ENCODE measurements at places on chromosomes 7 and 10.

- no peak for DNase-seq
These were observed 2.5 kb downstream of the ARHGAP12 start for GRCh38 chr10:31926160-31926559.

GRCh38 chr10:130739016-130739756 is 572.3 kb downstream of the TCERG1L start:
- DNase-seq, result no peak

GRCh38 chr10:23399701-23400144 is 39.2 kb upstream of the OTUD1 start:
- DNase-seq, result no peak

GRCh38 chr10:130877126-130877525 is 434.4 kb downstream of the TCERG1L start:
- DNase-seq, result no peak

DNA sequence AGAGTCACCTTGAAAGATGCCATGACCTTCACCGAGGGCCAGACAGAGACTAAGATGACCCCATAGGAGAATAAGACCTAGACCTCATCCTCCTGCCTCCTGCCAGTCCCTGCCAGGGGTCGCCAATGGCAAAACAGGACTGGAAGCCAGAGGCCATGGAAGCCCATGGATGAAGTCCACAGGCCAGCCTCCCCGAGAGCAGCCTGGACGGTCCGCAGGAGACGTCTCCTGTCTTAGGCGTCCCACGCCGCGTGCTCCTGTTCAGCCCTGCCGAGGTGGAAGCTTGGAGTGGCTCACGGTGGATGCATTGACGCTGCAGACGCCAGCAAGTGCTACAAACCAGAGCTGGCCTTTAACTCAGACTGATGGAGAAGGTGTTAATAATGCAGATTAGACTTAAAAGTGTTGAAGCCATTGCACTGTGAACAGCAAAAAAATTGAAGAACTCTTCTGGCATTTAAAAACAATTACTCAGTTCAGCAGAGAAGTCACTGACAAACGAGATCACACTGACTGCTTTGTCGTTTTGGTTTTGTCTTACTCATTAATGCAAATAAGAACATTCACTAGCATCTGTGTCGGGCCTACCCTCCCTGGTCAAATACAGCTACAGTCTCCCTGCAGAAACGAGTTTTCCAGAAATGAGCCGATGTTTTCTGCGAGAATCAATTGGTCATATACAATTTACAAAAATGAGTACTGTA is 38.1 kb upstream of the FAM20C start:
- no peak for DNase-seq

- DNase-seq, result no peak
These were observed 171.2 kb downstream of the ARHGAP21 start for GRCh38 chr10:24552346-24553016.

- no peak for DNase-seq
These were observed 134.3 kb upstream of the MDFIC start for GRCh38 chr7:114787556-114787955.

- no peak for DNase-seq
These were observed 18.6 kb upstream of the ADRB1 start for GRCh38 chr10:114024876-114025610.

- DNase-seq, result no peak
These were observed 780.6 kb downstream of the INHBA start for GRCh38 chr7:40922316-40922670.

DNA sequence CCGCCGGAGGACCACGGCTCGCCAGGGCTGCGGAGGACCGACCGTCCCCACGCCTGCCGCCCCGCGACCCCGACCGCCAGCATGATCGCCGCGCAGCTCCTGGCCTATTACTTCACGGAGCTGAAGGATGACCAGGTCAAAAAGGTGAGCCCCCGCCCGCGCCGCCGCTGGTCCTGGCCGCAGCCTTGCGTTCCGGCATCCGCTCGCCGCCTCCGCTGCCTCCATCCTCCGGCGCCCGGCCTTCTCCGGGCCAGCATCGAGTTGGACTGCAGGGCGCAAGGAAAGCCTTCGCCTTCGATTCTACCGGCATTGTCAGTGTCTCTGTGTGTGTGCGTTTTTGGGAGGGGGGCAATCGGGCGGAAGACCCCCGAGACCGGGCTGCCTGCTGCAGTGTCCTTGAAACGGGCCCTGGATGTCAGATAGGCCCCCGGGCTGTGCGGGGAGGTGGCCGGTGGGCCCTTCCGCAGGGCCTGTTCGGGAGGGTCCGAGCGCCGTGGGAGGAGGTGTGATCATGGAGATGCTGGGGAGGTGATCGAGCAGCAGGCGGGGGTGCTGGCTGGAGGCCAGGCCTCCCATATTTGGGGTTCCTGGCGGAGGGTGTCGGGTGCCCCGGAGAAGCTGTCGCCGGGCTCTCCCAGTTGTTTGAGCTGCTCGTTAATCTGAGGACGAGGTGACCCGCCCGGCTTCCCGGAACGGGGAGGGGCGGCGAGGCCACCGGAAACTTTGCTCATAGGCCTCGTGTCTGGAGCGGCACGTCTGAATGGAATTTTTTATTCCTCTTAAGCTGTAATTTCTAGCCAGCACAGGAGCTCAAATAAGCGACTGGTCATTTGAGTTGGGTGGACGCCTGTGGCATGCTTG is 40.8 kb downstream of the HK1 start:
- DNase-seq, result no peak

DNA sequence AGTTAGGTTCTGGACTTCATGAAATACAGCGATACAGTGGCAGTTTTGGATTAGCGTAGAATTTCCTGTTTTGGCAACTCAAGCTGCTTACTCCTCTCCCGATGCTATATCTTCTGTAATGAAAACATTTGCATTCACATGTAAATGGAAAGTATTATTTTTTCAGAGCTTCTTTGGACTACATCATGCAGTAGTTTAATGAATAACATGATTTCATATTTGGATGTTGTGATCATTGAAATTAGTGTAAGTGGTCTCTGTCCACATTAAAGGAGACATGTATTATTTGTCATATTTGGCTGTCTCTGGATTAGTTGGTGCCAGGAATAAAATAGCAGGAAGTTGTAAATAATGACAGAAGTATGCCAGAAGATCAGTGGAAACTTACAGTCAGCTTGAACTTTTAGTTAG is 331.6 kb downstream of the GFRA1 start:
- no peak for DNase-seq

GRCh38 chr10:79239275-79239779 is 107.9 kb upstream of the PPIF start:
- DNase-seq, result no peak

- peak; percentile 42 for DNase-seq
These were observed 16.7 kb upstream of the CLIP2 start for GRCh38 chr7:74272305-74273038.

DNA sequence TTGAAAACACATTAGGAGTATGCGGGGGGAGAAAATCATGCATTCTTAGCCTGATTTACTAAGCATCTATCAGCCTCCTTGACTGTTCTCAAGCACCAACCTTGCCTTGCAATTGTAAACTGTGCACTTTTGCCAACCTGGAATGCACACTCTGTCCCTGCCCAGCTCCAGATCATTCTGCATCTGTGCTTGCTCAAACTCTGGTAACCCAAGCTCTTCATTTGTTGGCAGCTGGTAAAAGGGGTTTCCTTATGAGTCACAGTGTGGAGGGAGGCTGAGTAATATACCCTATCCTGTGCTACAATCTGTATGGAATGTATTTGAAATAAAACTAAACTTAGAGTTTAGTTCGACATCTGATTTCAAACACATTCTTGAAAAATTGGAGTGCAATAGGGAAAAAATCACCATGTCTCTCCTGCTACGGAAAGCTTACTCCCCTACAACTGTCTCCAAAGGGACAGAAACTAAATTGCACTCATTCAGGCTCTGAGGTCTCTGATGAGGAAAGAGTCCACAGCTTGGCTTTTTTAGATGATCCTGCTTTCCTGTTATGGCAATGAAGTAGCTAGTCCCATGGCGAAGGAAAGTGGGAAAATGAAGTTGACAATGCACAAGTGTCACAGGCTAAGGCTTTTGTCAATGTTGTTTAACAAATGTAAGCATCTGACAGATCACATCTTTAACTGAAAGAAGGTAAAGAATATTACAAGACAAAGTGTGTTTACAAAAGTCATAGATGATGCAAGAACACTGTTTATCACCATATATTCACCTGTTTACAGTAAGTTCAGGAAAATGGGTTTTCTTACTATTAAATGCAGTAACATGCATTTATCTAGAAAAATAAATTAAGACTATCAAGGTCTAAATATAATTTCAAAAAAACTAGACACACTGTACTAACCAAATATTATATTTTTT is 61.9 kb downstream of the TES start:
- no peak for DNase-seq

DNA sequence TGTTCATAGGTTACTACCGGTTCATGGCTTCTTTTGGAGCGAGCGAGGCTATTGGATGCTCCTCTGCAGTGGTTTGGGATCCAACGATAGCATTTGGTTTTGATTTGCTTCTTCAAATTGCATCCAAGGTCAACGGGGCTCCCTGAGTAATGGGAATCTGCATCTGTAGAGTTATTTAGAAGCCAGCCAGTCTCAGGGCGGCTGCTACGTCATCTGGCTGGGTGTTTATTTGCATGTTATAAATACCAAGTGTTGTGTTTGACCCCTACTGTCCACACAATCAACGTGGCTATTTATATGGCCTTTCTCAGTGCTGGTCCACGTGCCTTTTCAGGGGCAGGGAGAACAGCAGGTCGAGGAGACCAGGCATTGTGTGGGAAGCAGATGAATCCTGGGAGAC is 137.7 kb downstream of the PRPF18 start:
- DNase-seq, result no peak

GRCh38 chr10:35493196-35494118 is 111.7 kb upstream of the GJD4 start:
- DNase-seq, result no peak

DNA sequence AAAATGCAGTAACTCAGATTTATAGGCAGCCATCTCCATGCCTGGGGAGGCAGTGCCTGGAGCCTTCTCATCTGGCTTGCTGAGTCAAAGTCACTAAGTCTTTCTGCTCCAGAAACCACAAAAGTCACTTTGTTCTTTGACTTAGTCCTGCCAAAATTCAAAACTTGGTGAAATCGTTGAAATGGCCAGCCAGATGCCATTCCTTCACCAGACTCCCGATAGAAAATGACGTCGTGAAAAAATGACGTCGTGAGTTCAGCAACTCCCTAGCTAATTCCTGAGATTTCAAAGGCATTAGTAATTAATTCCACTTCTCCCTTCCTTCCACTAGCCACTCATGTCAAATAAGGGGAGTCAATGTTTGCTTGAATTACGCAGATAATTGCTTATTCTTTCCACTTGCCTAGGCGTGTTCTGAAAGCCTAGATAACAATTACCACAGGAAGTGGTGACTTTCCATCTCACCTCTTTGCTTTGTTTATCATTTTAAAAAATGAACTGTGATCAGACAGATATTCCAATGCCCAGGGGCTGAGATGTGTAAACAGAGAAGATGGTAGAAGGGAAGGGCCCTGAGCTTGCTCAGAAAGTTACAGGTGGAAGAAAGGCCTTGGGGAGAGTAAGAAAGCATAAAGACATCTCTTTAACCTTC is 48.5 kb upstream of the OSBPL3 start:
- no peak for DNase-seq

DNA sequence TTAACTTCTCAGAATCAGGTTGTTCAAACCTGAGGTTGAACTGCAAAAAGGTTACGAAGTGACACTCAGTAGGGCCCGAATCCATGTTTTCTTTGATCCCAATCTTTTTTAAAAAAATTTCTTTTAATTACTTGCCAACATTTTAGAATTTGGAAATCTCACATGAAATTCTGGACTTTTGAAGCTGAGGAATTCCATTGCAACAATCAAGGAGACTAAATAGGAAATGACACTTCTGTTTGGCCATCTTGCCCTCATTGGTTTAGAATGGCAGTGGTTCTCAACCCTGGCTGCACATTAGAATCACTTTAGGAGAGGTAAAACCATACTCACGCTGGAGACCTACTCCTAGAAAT is 471 bp upstream of the TOMM7 start:
- DNase-seq, result no peak

DNA sequence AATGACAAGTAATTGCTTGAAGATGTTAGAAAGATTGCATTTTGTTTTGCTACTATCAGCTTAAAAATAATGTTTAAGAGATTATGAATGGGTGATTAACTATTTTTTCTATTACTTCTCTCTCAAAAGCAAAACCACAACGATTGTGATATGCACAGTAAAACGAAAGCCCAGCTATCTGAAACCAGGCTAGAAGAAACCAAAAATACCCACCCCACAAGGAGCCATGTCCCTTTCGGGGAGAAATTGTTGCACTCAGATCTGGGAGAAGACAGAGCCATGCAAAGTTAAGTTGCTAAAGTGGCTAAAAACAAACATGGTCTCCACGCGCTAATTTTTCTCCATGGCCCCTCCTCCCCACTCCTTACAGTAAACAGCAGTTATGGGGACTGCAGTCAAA is 173.6 kb downstream of the RPS24 start:
- no peak for DNase-seq

- DNase-seq, result no peak
These were observed 12.0 kb downstream of the MTG1 start for GRCh38 chr10:133405844-133406527.

GRCh38 chr7:13055732-13056368 is 368.4 kb downstream of the ARL4A start:
- DNase-seq, result no peak

- DNase-seq, result no peak
These were observed 9.7 kb upstream of the ADAM8 start for GRCh38 chr10:133286366-133286765.
